Immature natural killer cell (primary cell): ENCODE measurements at places on chromosomes 5 and 9. TPM values are rescaled to one million over a fixed set of nuclear protein-coding genes. Genes with fewer than 3 reads are reported as not detected.

DNA sequence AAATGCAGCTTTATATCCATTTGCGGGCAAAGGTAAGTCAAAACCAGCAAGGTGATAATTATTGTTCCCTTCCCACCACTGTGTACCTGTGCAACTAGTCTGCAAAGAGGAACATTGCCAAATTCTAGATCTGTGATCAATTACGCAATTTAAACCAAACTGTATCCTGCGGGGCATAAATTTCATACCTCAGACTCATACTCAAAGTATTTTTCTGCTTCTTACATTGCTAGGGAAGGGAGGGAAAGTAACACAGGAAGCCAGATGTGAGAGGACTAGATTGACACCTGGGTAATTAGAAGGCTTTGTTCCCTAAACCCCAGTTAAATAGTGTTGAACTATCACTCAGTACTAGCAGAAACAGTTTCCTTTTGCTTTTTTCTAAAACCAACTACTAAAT, 240.2 kb upstream of the ZNF608 start:
- H3K27ac ChIP-seq = no peak overlapping the region
- H3K4me3 ChIP-seq = peak overlapping the region; percentile 12
- peaks cover 23% of the 10 kb centered on the region for H3K4me1 ChIP-seq
- H3K27me3 ChIP-seq = no peaks in the 10 kb centered on the region

The ARSI gene
- not detected for polyA plus RNA-seq

GRCh38 chr5:40976836-40977235, 67.5 kb downstream of the C7 start:
- no peak for DNase-seq
- no peak overlapping the region for H3K4me3 ChIP-seq
- H3K27ac ChIP-seq = no peak overlapping the region
- peaks cover 3% of the 10 kb centered on the region for H3K27me3 ChIP-seq

DNA sequence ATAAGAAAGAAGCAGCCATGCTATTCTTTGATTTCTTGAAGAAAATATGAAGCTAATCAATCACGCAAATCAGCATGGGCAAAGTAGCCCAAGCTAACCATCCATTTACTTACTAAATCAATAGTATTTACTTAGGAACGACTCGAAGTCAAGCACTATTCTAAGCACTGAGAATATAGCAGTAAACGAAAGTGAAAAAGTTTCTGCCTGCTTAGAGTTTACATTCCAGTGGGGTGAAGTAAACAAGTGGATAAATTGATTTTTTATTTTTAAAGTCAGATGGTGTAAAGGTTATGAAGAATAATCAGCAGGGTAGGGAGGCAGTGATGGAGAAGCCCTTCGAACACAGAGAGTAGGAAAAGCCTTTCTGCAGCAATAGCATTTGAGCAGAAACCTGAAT, 5.5 kb downstream of the TSTD2 start:
- H3K36me3 ChIP-seq = peaks cover 21% of the 10 kb centered on the region
- H3K27me3 ChIP-seq = peaks cover 5% of the 10 kb centered on the region
- H3K4me1 ChIP-seq = peaks cover 11% of the 10 kb centered on the region

DNA sequence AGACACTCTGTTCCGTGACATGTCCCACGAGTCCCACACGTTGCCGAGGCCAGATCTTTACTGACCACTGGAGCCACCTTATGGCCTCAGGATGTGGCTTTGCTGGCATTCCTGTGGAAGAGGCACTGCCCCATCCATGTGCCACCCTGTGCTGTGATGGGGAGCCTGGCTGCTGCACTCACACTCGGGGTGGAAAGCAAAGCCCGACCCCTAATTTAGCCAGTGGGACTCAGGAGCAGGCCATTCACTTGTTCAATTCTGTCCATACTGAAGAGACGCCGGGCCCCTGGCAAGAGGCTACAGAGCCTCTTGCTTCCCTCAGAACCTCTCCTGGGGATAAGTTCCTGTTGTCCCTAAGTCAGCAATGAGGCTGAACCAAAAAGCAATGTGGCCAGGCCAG, 18.6 kb upstream of the CEP72 start:
- H3K27me3 ChIP-seq = peaks cover 13% of the 10 kb centered on the region
- no peak for DNase-seq
- no peaks in the 10 kb centered on the region for H3K36me3 ChIP-seq

The ITGA1 gene
- not detected for polyA plus RNA-seq
